ENCODE measurements at places on chromosomes 5 and 9.

- DNase-seq: no peak
Measured at GRCh38 chr9:93028448-93029006, 30.0 kb upstream of the SUSD3 start.

- DNase-seq: no peak
Measured at GRCh38 chr9:126971261-126971660, 56.7 kb downstream of the RALGPS1 start.

DNA sequence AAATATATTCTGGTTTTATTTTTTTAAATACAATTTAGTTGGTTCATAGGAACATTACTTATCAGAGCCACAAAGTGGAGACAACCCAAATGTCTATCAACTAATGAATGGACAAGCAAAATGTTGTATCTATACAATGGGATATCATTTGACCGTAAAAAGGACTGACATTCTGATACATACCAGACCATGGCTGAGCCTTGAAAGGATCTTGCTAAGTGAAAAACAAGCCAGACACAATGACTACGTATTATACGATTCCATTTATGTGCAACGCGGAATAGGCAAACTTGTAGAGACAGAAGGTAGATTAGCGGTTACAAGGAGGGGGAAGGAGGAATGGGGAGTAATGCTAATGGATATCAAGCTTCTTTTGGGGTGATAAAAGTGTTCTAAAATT, 621.6 kb downstream of the BNC2 start:
- no peak for DNase-seq

- DNase-seq: no peak
Measured at GRCh38 chr5:93304456-93305250, 276.4 kb downstream of the NR2F1-AS1 start.

DNA sequence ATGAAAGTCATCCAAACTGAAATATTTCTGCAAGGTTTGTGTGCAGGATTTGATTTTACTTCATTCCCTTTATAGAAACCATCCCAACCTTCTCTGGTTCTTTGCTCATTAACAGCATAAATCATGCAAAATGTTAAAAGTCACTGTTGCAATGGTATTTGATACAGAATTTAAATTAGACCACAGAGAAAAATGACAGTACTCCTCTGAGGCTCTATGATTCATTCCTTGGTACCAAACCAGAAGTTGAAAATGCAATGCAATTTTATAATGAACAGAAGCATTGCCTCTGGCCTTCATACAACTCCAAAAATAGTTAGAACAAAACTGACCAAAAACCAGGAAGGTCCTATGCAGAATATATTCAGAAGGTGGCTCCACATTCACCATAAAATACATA, 607.1 kb downstream of the TLE1 start:
- DNase-seq: no peak

DNA sequence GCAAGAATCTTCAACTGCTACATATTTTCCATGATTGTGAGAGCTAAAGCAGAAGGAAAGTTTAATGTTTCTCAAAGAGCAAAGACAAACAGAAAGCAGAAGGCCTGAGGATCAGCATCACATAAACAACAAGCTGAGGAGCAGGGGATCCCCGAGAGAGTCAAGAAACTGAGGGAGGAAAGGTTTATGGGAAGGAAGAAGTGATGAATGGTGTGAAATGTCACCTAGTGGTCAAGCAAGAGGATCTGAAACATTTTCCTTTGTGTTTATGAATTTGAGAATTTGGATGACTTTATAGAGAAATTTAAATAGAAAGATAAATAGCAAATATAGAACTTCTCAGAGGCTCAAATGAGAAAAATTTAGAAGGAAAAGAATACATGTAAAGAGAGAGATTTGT, 481.9 kb downstream of the CHSY3 start:
- DNase-seq: no peak

DNA sequence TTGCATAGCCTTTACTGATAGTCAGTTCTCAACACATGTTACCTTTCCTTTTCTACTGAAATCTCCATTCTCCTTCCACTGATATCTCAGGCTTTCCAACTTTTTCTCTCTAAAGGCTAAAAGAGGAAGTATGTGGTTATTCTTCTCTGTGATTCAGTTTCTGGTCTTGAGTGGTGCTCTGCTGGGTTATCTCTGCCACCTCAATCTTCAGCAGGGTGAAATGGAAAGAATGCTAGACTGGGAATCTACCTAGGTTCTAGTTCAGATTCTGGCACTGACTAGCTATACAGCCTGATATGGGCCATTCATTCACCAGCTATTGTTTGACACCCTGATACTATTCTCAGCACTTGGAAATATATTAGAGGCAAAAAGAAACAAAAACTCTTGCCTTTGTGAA, 124.9 kb upstream of the GRIA1 start:
- DNase-seq: no peak

- no peak for DNase-seq
Measured at GRCh38 chr5:128559300-128560297, 21.6 kb upstream of the FBN2 start.

DNA sequence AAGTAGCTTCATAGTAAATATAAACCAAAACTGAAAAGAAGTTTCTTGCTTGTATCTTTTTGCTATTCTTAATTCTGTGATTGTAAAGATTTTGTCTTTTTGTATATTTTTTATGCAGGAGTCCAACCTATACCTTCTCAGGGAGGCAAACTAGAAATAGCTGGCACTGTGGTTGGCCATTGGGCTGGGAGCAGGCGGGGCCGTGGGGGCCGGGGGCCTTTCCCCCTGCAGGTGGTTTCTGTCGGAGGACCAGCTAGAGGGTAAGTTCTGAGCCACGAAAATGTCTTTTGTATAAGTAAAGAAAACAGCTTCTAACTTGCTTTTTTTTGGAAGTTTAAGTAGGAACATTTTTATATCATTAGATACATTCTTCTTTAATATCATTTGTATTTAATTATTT, 15.4 kb upstream of the PHF2 start:
- no peak for DNase-seq

GRCh38 chr5:111237470-111237869, 13.3 kb downstream of the CAMK4 start:
- DNase-seq: no peak

DNA sequence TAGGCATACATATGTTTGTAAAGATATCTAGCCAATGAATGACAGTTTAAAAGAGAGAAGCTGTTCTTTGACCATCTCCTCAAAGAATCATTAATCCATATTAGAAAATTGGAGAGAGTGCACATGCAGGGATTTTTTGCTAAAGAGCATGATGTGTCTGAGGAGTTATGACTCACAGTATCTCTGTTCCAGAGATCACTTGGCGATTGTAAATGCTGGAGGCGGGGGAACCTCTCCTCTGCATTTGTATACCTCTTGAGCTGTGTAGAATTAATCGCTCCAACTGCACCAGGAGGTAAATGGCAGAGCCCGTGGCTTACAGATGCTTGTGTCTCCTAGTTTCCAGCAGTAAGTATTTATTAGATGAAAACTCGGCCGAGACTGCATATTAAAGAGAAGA, 3.6 kb upstream of the SPATA31D1 start:
- no peak for DNase-seq

GRCh38 chr9:137054932-137055384, 1.1 kb upstream of the ENTPD2 start:
- DNase-seq: no peak

DNA sequence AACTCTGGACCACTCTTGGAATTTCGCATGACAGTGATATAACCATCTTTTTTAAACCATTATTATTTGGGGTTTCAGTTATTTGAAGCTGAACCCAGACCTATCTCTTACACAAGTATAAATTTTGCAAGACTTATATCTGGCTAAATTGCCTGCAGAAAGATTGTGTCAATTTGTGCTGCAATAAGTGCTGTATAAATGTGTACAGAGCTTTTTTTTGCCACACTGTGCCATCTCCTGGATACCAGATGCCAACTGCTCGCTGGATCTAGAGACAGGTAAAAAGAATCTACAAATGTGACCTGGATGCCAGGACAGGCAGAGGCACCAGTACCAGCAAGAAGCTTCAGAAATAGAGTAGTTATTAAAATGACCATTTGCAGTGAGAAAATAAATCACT, 25.9 kb upstream of the TTC39B start:
- DNase-seq: no peak

DNA sequence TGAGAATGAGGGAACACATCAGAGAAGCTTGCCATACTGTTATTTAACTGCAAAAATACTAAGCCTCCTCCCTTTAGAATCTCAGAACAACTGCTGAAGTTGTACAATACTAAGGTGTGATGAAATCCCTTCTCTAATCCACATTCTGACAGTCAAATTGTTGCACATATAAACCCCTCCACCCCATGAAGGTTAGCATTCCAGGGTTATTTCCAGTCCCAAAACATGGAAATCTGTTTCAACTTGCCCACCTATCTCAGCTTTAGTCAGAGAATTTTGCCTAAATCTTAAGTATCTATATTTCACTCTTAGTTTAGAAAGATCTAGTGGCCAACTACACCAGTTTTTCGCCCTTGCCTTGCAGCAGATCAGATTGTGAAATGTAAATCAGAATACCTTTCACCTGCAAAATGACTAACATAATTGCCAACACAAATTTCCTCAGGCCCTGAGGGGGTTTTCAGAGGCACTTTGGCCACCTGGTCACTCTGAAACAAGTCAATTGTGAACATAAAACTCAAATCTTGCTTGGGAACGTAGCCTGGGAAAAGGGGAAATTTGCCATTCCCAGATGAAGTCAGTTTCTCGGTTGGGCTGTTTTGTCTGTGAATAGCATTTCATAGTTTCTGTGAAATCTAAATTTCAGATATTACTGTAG, 93.9 kb downstream of the EFNA5 start:
- no peak for DNase-seq

GRCh38 chr9:120393386-120394057, 186.4 kb downstream of the CDK5RAP2 start:
- DNase-seq: no peak
